ENCODE measurements at places on chromosomes 6 and 20.

- no peak for DNase-seq
Observed at GRCh38 chr6:163958646-163959045, 544.1 kb downstream of the QKI start.

GRCh38 chr6:43276577-43277305 lies 21.3 kb upstream of the SLC22A7 start:
- no peak for DNase-seq

GRCh38 chr20:19120569-19120968 lies 91.9 kb upstream of the SLC24A3 start:
- DNase-seq, result no peak

DNA sequence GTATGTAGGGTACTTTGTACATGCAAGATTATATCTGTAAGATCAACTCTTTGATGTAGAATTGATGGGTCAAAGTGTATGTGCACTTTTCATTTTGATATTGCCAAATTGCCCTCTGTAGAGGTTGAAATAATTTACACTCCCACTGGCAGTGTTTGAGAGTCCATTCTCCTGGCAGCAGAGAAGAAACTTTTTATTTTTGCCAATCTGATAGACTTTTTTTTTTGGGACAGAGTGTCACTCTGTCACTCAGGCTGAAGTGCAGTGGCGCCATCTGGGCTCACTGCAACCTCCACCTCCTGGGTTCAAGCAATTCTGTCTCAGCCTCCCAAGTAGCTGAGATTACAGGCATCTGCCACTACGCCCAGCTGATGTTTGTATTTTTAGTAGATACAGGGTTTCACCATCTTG lies 199.2 kb downstream of the ZFAND3 start:
- no peak for DNase-seq

All from A673 (cell line).